ENCODE measurements at places on chromosomes 2 and 18.
A peak's percentile ranks its signal among the peaks of the same experiment; 100 is the strongest.

DNA sequence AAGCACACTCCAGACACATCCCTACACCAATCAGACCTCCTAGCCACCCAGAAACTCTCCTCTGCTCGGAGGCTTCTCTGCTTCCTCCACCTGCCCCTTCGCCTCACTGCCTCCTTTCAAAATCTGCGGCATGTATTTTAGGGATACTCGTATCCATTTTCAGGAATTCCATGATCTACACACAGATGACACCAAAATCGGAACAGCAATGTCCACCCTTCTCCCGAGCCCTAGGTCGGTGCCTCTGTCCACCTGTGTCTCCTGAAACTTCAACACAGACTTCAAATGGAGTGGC is 1.4 kb upstream of the SH3BP4 start:
- DNase-seq, result no peak

DNA sequence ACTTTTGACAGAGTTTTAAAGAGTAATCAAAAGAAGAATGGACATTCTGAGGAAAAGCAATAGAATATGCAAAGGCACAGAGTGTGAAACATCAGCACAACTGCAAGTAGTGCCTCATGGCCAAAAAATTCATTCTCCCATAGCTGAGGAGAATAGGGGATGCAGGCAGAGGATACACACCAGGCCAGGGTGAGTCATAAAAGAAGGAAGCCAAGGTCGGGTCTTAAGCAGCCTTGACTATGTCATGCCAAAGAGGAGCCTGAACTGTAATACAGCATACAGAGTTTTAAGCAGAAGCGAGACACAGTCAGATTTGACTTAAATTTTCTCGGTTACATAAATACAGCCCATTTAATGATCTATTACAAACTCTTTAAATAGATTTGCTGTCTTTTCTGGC is 165.0 kb downstream of the LNPK start:
- no peak for DNase-seq

DNA sequence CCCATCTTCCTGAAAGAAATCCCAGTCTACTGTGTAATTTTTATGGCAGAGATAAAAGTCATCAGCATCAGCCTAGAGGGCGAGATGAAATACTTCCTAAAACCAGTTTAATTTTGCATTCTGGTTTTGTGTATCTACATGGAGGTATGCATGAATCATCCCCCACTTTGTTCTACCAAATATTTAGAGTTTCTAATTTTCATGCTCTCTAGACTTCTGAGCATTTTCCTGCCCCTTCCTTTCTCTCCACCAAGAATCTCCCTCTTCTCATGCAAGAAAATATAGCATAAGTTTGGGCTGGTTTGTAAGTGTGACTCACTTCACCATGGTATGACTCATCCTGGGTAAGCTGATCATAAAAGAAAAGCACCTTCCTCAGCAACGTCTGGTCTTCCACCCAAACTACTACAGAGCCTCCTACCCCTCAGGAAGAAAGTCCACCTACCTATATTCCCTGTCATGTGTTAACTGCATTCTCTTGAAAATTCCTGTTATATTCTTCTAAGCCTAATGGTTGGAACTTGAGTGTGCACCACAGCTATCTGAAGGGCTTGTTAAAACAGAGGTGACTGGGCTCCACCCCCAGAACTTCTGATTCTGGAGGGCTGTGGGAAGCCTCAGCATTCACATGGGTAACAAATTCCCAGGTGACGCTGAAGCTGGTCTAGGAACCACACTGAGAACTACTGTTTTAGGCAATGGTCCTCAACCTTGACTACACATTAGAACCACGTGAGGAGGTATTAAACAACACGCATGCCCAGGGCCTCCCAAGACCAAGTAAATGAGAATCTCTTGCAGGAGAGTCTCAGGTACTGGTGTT is 37.4 kb upstream of the RAPGEF4 start:
- no peak for DNase-seq

- no peak for DNase-seq
These were observed 67.1 kb downstream of the DIPK1C start for GRCh38 chr18:74389991-74390390.

DNA sequence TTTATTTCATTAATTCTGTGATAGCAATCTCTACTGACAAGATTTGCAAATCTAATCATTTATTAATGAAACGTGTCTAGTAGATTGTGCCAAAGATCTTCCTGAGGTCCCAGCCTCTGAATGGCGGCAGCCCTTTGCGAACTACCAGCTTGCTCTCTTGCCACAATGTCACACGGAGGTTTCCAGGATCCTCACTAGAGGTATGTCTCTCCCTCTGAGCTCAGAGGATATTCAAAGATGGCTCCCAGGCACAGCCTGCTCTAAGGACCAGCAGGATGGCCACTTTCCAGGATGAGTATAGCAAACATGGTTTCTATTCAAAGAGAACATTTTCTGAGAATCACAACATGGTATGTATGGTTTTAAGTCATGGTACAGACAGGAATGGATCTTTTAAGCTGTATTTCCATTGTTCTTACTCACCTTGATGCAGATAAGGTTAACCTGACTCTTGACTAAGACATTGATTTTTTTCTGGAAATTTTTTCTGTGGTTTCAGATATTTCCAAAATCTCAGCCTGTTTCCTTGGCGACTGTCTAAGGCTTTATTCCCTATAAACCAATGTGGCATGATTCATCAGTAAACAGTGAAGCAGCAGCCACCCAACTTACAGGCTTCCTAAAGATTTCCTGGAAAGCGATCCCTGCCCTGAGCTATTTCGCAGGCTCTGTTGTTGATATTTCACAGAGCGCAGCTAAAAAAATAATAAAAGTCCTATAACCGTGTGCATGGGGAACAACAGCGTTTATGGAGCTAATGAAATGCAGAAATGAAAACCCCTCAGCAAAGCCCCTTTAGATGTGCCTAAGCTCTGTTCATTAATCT is 54.1 kb upstream of the KLF7 start:
- no peak for DNase-seq

DNA sequence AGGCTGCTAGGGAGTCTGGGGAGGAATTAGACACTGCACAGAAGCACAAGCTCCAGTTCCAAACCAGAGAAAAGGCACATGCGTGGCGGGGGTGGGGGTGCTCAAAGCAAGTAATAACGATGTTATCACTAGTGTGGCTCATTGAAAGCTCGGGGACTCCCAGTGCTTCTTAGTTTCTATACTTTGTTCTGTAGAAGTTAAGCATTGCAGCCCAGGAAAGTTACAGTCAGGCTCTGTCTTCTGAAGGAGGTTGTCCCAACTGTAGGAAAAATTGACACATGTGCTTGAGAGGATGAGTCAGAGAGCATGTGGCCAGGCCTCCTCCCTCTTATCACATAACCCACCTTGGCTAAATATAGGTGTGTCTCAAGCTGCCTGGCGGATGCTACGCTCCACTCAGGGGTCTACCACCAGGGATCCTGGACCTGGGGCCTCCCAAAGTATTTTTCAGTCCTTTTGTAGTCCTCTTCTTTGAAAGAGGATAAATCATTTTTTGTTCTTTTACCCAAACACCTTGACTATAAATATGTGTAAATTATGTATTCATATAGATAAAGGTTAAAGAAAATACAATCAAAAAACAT is 3.8 kb downstream of the GALNT5 start:
- DNase-seq, result no peak

GRCh38 chr2:23073056-23073455 is 311.9 kb upstream of the KLHL29 start:
- no peak for DNase-seq

GRCh38 chr2:191941376-191941929 is 94.6 kb upstream of the CAVIN2 start:
- DNase-seq, result no peak

DNA sequence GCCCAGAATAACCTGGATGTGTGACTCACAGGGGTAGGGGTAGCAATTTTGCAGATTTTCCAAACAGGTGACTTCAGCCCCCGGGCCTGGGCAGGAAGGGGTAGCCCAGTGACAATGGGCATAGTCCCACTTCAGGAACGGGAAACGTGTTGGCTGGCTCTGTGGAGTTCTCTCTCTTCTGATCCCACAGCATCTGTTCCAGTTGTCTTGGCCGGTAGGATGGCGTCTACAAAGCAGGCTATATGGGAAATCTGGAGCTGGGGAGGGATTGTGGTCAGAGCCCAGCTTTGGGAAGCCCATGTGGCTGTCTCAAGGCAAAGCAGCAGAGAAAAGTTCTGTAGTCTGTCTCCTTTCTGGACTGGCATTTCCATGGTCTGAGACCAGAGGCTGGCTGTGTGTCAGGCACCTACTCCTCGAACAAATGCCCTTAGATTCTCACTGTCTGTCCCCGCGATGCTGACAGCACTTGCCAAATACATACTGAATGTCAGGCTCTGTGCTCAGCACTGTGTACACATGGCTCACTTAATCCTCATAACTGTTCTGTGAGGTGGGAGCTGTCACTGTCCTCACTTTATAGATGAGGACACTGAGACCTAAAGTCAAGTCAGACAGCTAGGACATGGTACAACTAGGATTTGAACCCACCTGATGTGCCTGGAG is 17.9 kb upstream of the TMEM214 start:
- DNase-seq, result no peak

DNA sequence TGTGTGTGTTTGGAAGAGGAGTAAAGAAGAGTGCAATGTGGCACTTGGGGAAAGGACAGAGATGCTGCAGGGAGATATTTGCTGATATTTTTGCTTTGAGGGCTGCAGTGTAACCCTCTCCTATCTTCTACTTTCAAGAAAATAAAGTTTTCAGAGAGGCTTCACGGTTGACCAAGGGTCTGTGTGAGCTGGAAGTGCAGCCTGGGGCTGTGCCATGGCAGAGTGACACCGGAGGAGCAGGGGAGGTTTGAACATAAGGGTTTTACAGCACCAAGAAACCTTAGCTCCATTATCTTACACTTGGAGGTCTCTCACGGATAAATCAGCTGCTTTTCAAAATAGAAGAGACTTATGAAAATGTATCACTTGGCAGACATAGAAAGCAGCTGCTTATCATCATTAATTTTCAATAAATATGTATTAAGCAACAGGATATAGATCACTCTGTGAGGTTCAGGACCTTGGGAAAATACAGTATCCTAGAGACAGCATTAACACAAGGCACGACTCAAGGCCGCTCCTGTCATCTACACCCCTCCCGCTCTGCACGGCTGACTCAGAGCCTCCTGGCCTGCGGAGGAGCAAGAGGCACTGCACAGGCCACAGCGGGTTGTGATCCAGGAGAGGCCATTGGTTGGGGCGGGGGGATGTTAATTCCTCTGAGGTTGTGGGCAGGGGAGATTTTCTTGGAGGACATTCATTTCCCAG is 127.8 kb downstream of the COPS8 start:
- DNase-seq, result no peak

- DNase-seq, result no peak
These were observed 343.0 kb downstream of the EPHA4 start for GRCh38 chr2:221229099-221229498.

DNA sequence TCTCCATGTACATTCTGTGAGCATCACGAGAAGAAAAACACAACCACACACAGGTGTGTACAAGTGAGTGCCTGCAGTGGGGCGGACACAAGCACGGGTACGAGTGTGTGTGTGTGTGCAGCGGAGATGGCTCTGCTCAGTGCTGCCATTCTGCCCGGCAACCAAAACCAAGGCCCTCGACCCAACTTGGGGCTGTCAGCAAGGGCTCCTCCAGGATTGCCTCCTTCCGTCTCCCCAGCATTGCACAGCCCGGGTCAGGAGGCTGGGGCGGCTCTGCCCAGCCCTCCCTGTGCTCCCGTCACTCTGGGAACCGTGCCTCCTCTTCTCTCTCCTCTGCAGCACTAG is 66.5 kb downstream of the PXDN start:
- DNase-seq, result no peak

GRCh38 chr2:86510436-86510933 is 52.8 kb downstream of the CHMP3 start:
- no peak for DNase-seq

DNA sequence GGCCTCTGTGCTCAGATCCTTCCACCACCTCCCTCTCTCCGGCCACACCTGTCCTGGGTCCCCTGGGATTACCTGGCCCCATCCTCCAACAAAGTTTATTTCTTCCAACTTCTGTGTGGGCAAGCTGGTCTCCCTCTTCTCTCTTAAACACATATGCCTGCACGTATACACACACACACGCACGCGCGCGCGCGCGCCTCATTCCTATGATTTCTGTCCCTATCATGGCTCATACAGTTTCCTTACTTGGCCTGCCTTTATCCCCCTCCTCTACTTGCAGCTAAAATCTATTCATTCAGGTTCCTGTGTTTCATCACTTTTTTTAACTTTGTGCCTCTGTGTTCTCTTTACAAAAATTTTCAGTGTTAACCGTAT is 96.4 kb downstream of the LOXHD1 start:
- DNase-seq, result no peak

- no peak for DNase-seq
These were observed 168.0 kb upstream of the KLF7 start for GRCh38 chr2:207333599-207334300.

GRCh38 chr2:109102588-109103233 is 26.3 kb upstream of the SH3RF3 start:
- DNase-seq, result peak; percentile 5

DNA sequence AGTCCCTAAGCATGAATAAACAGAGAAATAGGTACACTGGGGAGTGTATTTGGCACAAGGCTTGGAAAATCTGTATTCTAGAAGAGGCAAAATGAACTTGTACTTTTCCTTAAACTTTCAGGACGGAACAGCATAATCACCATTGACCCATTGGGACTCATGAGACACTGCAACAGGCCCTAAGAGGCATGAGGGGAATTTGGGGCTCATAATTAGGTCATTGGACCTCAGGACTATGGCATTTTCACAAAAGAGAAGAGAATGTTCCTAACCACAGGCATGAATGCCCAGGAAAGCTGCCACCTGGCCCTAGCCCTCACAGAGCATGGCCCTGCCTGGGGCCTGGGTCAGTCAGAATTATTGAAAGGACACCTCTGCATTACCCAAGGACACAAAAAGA is 67.9 kb upstream of the PIK3C3 start:
- no peak for DNase-seq

DNA sequence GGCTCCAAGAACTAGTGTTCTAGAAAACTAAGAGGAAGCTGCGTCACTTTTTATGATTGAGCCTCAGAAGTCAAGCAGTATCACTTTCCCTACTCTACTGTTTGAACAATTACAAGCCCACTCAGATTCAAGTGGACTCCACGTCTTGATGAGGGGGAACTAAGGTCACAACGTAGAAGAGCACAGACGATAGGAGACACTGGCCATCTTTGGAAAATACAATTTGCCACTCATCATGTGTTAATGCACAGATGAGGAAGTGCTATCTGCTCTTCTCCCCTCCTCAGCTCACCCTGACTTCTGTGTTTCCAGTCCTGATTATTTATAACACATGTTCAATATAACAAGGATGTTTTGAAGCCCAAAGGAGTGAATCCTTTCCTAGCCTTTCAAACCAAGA is 76.1 kb upstream of the CYP1B1 start:
- no peak for DNase-seq

- no peak for DNase-seq
These were observed 25.3 kb upstream of the GCC2 start for GRCh38 chr2:108423502-108424251.

DNA sequence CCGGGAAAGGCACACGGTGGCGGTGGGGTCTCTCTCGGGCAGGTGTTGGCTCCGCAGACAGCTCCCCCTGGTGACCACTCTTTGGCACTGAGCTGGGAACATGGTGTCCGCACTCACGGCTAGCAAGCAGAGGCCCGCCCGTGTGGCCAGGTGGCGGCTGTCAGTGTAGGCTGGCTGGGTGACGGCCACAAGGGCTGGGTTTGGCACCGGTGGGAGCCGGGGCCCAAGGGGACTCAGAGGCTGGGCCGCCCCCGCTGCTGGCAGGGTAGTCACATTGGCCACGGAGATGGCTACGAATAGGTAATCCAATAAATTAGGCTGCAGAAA is 1071.7 kb downstream of the RPIA start:
- DNase-seq, result no peak

GRCh38 chr2:178886006-178886405 is 78.8 kb upstream of the TTN start:
- no peak for DNase-seq

All from T47D (cell line).